Activated CD8-positive, alpha-beta memory T cell treated with anti-CD3 and anti-CD28 coated beads for 4 hours (primary cell): ENCODE measurements at places on chromosomes 13 and 19.

DNA sequence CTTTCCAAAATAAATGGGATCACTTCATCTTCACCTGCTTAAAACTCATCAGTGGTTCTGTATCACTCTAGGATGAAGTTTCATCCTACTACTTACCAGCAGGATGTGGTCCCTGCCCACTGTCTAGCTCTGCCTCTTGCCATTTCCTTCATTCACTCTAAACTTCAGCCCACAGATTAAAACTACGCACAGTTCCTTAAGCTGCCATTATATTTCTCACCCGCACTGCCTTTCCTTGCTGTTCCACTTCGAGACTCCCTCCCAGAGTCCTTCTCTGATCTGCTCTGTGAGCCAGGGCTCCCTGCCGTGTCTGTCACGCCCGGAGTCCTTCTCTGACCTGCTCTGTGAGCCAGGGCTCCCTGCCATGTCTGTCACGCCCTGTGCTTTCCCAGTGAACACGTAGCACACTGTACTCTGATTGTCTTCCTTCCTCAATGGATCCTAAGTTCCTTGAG lies 52.0 kb upstream of the NPAS1 start:
- DNase-seq: no peak

DNA sequence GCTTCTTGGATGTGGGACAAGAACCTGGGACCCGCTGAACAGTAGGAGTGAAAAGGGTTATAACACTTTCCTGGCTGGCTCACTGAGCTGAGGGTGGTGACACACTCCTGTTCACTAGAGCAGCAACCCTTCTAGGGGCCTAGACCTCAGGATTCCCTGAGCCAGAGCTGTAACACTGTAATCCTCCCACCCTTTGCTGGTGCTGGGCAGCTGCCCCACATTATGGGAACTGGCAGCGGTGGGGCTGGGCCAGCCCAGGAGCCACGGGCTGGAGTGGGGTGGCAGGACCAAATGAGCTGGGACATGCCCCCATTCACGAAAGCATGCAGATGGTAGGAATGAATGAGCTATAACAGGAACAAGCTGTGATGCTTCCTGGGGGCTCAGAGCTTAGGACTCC lies 110.6 kb downstream of the B3GLCT start:
- no peak for DNase-seq

DNA sequence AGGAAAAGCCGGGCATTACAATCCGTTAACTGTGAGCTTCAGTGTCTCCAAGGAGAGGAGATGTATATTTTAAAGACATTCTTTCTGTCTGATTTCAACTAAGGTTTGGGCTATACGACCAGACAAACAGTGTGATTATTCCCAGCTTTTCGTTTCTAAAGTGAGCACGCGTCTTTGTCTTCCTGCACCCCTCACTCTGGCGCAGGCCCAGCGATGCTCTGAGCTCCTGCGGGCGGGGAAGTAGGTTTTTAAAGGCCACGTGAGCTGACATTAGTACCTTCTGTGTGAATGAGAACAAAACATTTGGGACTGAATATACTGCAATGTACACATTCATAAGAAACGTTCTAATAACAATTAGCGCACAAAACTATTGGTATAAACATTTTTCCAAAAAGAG lies 15.3 kb upstream of the RANBP3 start:
- DNase-seq: no peak

DNA sequence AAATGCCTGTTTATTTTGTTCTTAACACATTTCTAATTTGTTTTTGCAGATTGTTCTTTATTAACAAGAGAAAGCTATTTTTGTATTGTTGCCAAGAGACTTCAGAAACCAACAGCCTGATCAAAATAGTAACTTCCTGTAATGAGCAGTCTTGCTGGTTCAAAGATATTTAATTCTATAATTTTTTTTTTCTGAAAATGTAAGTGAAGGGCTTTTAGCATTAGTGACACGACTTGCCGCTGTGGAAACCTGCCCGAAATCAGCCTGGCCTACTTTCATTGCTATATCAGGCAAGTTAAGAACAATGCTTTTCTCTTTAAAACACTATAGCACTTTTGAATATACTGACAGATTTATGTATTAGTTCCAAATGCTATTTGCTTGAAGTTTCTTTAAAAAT lies 374.3 kb downstream of the EFNB2 start:
- no peak for DNase-seq

DNA sequence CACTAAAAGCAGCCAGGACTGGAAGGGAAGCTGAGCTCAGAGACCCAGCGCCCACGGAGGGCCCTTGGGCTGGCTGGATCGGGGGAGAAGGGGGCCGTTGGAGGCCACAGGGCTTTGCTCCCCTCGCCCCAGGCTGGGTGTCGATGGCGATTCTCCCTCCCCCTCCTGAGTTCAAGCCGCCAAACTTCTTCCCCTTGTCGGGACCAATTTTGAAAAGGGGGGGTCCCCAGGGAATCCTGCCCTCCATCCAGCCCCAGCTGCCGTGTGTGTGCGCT lies 61.2 kb downstream of the COLGALT1 start:
- no peak for DNase-seq

DNA sequence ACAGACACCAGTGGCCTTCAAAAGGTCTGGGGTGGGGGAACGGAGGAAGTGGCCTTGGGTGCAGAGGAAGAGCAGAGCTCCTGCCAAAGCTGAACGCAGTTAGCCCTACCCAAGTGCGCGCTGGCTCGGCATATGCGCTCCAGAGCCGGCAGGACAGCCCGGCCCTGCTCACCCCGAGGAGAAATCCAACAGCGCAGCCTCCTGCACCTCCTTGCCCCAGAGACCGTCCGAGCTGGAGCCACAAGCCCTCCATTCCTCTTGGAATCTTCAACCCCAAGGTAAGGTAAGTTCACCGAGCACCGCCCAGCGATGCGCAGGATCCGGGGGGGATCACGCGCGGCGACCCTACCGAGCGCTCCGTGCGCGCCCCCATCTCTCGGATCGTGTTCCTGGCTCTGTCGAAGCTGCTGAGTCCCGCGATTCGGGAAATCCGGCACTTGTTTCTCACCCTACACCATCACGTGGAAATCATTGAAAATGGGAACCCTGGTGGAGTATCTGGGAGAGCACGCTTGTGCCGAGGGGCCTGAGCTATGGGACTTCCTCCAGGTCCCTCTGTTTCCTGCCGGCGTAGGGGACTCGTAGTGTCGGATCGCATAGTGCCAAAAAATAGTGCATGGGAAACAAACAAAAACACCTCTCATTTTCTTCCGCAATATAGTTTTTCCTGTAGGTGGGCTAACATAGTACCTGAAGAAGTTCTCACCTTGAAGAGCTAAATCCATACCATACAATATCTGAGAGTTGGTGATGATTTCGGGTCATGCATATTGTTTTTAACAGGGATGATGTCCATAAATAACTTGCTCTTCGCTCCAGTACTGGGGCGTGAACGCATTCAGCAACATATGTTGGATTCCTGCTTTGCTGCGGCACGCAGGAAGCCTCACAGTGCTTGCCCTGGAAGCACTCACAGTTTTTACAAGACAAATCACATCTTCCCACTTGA lies 9.3 kb downstream of the PDX1 start:
- DNase-seq: no peak

GRCh38 chr19:31818798-31819105 lies 469.5 kb upstream of the TSHZ3 start:
- DNase-seq: no peak

DNA sequence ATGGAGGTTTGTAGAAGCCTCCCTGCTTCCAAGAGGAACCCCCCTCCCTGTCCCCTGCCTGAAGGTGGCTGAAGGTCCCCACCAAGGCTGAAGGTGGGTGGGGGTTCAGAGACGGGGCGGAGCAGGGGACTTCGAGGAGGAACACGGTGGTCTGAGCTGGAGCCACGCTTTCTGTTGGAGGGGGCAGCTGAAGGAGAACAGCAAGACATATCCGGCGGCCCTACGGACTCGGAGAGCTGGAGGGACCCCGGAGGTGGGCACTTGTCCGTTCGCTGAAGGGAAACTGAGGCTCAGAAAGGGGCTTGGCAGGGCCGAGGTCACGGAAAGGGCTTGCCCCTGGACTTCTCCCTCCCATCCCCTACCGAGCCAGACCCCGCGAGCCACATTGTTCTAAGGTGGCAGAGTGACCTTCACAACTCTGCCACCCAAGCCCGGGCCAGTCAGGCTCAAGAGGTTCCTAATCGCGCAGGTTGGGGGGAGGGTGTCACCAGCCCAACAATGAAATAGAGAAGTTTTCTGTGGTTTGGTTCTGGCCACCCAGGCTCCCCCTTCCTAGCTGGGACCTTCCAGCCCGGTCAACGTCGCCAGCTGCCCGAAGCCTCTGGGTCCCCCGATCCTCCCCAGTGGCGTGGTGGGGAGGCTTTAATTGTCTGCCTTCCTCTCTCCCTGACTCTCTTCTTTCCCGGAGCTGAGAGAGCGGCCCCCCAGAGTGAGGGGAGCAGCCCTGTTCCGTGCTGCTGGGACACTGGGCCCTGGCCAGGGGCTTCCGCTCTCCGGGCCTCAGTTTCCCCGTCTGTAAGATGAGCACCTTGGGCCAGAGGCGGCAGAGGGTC lies 15.5 kb upstream of the KCNN1 start:
- no peak for DNase-seq

- DNase-seq: no peak
These were observed 37.5 kb upstream of the ZNRF4 start for GRCh38 chr19:5417495-5418436.

DNA sequence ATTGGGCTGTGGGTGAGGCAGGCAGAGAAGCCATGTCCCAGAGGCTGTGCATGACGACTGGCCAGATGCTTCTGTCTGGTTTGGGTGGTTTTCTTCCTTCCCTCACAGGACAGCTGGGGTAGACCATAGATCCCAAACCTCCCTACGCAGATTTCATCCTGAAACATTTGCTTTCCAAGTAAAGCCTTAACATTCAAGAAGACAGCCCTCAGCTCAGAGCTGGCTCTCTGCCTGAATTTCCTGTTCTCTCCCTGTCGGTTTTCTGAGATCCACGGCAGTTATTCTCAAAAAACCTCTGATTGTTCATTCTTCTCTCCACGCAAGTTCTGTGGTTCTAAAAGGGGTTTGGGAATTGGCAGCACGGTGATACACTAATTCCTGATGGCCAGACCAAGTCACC lies 25.3 kb downstream of the UQCRFS1 start:
- DNase-seq: no peak

GRCh38 chr19:49895566-49896297 lies 955 bp downstream of the IL4I1 start:
- no peak for DNase-seq

GRCh38 chr13:73158851-73159250 lies 100.0 kb downstream of the KLF5 start:
- DNase-seq: no peak

DNA sequence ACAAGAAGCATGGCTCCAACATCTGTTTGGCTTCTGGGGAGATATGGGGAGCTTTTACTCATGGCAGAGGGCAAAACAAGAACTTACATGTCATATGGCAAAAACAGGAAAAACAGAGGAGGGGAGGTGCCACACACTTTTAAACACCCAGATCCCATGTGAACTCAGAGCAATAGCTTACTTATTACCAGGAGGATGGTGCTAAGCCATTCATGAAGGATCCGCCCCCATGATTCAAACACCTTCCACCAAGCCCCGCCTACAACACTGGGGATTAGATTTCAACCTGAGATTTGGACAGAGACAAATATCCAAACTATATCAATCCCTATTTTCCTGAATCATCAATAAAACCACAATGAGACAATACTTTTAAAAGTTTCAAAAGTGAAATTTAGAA lies 712.1 kb downstream of the PCDH9 start:
- no peak for DNase-seq

- no peak for DNase-seq
These were observed 19.9 kb downstream of the LRFN3 start for GRCh38 chr19:35955881-35956634.

DNA sequence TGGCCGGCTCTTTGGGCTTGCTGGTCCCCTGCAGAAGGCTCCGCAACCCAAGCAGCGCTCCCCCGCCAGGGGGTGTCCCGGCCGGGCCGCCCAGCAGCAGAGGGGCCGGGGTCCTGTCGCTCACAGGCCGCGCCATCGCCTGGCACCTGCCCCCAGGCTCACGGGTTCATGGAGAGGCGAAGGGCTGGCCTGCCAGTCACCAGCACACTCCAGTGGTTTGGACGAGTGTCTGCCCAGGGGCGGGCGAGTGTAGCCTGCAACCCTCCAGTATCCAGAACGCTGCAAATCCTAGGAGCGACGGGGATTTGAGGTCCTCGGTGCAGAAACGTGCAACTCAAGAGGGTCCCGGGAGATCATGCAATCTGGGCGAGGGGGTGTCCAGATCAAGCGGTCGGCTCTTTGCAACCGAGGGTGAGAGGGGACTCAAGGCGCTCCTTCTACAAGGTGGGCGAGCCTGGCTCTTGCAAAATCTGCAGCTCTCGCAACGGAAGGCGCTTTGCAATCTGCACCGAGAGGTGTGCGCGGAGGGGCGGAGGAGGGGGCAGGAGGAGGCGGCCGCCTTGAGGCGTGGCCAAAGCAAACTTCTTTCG lies at the start of gene DBP:
TSS of gene DBP (minus strand) at position 521 of the 590 bp plus-strand sequence. CDS start at position 136, 385 bp downstream.
- DNase-seq: no peak

GRCh38 chr13:98083936-98084335 lies 59.0 kb upstream of the FARP1 start:
- no peak for DNase-seq

DNA sequence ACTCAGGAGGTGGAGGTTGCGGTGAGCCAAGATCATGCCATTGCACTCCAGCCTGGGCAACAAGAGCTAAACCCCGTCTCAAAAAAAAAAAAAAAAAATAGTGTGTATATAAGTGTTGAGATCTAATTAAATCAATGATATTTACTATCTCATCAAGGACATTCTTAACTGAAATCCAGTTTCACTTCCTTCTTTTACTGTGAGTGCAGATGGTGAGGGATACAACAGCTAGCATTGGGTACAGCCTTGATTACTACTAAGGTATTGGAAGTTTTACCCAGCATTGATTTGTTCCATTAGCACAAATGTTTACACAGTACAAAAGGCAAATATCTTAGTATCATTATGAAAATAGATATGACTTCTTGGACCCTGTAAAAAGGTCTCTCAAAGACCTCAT lies 546.6 kb downstream of the KCTD12 start:
- DNase-seq: no peak

DNA sequence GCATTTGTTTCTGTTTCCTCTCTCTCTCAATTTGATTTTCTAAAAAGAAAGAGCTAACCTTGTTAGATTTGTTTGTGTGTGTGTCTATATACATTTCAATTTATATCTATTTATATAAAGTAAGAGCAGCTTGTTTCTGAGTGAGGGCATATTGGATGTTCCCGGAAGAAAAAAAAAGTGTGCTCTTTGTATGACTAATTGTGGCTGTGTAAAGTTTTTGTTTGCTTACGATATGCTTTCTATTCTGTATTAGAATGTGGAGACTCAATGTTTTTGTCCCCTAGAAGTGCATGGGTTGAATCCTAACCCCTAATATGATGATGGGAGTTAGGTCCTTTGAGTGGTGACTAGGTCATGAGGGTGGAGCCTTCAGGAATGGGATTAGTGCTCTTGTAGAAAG lies 66.6 kb upstream of the C1QTNF9B start:
- DNase-seq: no peak
